ENCODE measurements at places on chromosomes 7 and 10.

DNA sequence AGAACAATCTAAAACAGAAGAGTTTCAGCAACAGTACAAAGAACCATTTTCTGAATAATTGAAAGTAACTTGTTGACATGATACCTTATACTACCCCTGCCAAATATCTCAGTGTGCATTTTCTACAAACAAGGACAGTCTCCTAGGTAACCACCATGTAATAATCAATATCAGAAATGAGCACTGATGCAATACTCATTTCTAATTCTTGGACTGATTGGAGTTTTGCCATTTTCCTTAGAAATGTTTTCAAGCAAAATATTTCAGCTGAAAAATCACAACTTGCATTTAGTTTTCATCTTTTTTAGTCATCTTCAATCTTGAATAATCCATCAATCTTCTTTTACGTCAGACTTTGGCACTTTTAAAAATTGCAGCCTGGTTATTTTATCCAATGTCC, 420.2 kb downstream of the CDC14C start:
- no peak for DNase-seq

DNA sequence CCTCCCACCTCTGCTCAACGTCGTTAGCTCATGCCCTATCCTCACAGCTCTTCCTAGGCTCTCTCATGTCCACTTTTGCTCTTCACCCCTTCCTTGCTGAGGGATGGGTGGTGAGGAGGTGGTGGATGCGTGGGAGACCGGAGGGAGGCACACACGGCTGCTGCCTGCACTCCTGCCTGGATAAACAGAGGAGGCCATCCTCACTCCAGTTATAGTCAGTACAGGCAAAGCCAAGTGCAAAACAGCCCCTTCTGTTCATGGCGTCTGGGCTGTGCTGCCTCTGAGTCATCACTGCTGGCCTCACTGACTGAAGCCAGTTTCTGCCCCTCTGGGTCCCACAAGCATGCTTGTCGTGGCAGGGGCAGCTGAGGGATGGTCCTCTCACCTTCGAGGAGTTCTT, 31.9 kb upstream of the LRRC4 start:
- no peak for DNase-seq

- no peak for DNase-seq
Measured at GRCh38 chr10:30786131-30786530, 156.6 kb upstream of the LYZL2 start.

GRCh38 chr7:38027884-38028455, 107.5 kb downstream of the EPDR1 start:
- DNase-seq, result no peak

GRCh38 chr7:73585196-73585595, 6.8 kb upstream of the TBL2 start:
- DNase-seq, result no peak

DNA sequence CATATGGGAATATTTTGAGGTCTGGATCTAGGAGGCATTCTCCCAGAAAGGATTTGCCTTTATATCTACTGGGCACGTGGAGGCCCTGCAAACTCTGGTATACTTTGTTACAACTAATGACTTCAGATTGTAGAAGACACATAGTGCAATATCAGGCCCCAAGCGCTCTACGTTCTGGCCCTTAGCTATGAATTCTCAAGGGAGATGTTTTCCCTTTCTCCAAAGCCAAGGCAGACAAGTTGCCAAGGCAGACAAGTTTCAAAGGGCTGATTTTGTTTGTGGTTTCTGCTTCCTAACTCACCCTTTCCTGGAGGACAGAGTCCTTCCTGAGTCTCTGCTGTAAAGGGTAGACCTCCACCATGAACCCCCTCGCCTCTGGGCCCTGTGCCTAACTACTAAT, 99.4 kb upstream of the CTTNBP2 start:
- DNase-seq, result no peak

- no peak for DNase-seq
Measured at GRCh38 chr7:117807676-117808075, 65.6 kb downstream of the CTTNBP2 start.

DNA sequence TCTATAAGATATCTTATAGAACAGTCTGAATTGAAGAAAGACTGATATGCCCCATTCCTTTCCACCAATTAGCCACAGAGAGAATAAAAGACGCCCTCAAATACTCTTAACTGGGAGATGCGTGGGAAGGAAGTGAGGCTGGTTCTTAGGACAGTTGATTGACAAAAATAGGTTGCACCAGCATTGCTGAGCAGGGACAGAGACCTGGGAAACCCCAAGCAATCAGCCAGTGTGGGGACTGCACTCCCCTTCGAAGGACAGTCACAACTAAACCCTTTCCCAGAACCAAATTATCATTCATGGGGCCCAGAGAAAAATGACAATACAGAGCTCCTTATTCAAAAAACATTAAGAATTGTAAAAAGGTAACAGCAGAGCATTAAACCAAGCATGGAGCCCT, 196.9 kb upstream of the GHITM start:
- DNase-seq, result no peak

DNA sequence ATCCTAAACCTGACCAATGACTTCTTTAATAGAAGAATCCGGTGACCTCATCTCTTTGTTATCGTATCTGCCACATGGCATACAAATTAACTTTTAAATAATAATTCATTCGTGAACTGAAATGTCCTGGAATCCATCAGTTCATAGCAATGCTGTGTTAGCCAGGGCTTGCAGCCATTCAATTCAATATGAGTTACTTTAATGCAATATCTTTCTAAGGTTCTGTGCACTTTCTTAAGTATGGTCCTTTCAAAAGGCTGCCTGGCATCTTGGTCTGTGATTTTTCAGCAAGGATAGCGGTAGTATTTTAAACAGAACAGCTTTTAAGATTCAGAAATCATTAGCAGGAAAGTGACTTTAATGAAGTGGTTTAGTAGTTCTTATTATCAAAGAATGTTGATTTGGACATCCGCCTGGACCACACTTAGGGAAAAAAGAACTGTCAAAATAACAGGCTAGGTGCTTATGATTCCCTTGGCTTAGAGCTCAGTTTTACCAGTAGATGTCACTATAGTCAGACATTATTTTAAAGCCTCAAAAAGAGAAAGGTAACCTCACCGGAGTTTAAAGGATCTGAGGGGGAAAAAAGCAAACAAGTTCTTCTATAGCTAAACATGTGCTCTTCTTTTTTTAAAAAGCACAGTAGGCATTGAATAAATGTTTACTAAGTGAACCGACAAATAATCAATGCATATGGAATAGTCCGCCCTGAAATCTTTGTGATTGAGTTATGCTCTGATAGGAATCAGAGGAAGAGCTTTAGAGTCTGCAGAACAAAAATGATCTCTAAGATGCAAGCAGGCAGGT, 22.7 kb downstream of the SLC35G1 start:
- DNase-seq, result no peak

- no peak for DNase-seq
Measured at GRCh38 chr7:46844486-46844885, 737.4 kb downstream of the TNS3 start.

DNA sequence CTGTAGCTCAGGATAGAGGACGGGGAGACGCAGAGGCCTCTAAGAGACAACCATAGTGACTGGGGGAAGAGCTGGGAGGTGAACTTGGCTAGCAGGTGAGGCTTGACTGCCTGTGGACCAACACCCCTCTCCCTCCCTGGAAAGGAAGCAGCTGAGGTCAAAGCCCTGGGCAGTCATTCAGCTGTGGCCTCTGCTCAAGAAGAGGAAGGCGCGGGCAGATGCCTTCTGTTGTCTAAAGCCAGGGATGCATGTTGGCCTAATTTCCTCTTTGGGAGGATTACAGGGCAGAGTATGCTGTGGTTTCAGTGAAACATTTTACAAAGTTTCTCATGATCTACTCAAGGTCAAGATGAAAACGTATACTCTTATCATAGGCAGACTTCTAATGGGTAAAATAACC, 327.1 kb downstream of the PRPF18 start:
- DNase-seq, result no peak

DNA sequence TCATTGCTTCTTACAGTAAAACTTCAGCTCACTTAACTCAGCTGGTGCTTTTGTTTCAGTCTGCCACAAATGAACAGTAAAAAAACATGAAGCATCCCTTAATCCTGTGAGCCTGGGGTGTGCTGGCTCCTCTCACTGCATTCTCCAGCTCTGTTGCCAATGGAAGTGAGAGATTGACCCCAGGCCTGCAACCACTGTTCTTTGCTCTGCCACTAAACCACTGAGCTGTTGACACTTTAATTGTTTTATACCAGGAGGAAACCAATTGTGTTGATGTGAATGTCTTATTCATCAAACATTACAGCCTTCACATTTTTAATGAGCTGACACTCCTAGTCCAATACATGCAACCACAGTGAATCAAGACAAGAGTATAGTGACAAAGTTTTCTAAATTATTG, 69.4 kb upstream of the FZD1 start:
- no peak for DNase-seq

DNA sequence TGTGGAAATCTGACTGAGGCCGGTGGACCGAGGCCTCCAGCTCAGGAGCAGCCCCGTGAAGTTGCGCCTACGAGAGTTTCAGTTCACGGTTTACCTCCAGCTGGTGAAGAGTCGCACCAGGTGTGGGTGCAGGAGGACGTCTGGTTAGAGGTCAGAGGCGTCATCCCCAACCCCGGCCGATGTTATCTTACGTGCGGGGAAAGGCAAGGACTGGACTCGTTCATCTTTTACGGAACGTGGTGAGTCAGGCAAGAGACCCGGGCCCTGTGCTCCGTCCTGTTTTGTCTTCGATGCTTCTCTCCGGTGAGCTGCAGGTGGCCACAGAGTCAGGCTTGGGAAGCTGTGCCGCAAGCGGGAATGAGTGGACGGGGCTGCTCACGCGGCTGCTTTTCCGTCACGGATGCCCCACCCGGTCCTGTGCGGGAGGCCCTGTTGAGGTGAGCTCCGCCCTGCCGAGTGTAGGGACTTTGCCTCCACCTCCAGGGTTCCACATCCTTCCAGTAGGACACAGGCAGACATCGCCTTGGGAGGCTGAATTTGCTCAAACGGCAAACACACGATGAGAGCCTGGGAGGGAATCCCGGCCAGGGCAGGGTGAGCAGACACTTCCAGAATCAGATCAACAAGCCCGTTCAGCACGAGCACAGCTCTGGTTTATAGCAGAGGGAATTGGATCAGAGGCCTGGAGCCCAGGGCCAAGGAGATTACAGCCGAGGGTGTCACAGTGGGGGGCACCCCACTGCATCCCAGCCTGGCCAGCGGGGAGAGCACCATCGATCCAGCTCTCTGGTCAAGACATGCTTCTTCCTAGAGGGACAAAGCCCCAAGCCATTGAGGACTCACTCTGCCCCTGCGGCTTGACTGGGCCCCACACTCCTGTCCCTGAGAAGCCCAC, 50.1 kb upstream of the INPP5A start:
- no peak for DNase-seq

DNA sequence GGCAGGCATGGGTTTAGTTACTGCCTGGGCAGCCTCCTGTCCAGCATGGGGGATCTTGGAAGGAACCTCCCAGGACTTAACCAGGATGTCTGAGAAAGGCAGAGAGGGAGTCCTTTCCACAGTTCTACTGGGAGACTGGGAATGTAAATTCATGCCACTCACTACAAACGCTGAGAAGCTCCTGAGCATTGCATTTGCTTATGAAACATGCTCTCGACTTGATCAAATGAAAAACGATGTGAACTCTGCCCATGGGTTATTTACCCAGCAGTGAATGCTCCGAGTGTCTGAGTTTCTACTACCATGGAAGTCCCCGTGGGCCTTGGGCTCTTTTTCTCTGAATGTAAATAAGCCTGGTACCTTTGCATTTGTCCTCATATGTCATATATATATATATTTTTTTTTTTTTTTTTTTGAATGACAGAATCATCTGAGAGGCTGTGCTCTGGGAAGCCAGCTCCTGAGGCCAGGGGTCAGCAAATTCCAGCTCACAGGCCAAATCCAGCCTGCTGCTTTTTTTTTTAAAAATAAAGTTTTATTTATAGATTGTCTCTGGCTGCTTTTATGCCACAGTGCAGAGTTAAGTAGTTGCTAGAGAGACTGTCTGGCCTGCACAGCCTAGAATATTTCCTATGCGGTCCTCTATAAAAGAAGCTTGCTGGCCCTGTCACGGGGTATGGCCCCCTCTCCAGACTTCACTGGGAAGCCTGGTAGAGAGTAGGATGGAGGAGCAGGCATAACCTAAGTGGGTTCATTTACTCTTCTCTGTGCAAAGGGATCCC, 21.4 kb upstream of the RAPGEF5 start:
- no peak for DNase-seq

DNA sequence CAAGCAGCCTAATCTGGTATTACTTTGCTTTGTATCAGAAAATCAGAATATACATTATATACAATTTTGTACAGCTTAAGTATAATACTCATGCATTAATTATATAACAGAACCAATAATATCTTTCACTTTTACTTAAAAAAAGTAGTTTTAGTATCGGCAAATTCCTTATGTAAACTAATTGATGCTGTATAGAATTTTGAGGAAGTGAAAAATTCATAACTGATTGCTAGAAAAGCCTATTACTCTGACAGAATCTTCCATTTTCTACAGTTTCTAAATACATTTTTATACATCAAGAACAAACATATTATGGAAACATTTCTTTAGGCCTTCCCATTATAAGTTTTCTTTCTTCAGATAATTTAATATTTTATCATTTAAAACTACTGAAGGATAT, 124.0 kb upstream of the GPR22 start:
- DNase-seq, result no peak

DNA sequence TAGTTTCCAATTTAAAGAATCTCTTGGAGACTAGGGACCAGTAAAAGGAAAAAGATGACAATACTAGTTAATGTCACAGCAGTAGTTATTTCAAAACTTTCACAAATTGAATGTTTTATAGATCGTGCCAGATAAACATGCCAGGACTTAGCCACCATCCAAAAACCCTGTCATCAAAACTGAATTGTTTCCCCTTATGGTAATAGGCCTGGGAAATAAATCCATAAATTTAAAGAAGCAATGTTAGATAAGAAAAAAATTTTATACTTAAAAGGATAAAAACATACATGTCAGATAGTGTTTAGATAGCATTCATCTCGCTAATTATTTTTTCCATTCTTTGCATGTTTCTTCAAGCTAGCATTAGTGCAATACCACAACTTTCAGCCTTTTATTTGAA, 71.2 kb downstream of the SUGCT start:
- DNase-seq, result no peak

GRCh38 chr10:3702056-3702546, 82.9 kb downstream of the KLF6 start:
- no peak for DNase-seq

- DNase-seq, result no peak
Measured at GRCh38 chr10:97532935-97533671, 34.4 kb downstream of the UBTD1 start.

- DNase-seq, result no peak
Measured at GRCh38 chr7:132501956-132502355, 74.3 kb downstream of the PLXNA4 start.

DNA sequence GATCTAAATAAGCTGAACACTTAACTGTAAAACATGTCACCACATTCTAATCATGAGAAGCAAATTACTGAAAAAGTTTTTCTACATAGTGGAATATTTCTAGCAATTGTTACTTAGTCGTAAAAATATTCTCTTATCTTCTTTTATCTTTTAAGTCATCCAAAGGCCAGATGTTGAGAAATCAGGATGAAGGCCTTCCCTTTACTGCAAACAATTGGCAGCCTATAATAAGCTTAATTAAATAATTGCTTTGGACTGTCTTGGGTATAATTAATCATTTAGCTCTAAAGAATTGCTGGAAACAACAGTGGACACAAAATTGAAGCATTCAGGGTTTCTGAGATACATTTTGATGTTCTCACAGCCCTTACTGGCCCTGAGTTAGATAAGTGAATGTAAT, 226.5 kb downstream of the FANK1 start:
- DNase-seq, result no peak
